ENCODE measurements at places on chromosomes 5 and 9. TPM values are rescaled to one million over a fixed set of nuclear protein-coding genes. Genes with fewer than 3 reads are reported as not detected.

Gene CCIN
- not detected for total RNA-seq

Gene CXCL14
- 1.2 TPM for total RNA-seq

Gene TRIM36
- 2.6 TPM for total RNA-seq

Gene LRRC70
- 0.54 TPM for total RNA-seq

Gene CCDC152
- total RNA-seq = 1.5 TPM

Gene C6
- total RNA-seq = 0.27 TPM

Gene RABEPK
- total RNA-seq = 16.1 TPM

Gene FRRS1L
- 0.30 TPM for total RNA-seq

Gene DPH7
- 65.6 TPM for total RNA-seq

Gene UGT3A1
- total RNA-seq = 0.48 TPM

Gene FAT2
- 0.12 TPM for total RNA-seq

Gene PTGDS
- total RNA-seq = 2.6 TPM

GRCh38 chr9:68548241-68548640 is 7.6 kb upstream of the TMEM252 start:
- no peak overlapping the region for H3K27ac ChIP-seq
- H3K4me3 ChIP-seq = no peak overlapping the region
- H3K36me3 ChIP-seq = no peaks in the 10 kb centered on the region
- no peaks in the 10 kb centered on the region for H3K27me3 ChIP-seq
- DNase-seq = no peak

DNA sequence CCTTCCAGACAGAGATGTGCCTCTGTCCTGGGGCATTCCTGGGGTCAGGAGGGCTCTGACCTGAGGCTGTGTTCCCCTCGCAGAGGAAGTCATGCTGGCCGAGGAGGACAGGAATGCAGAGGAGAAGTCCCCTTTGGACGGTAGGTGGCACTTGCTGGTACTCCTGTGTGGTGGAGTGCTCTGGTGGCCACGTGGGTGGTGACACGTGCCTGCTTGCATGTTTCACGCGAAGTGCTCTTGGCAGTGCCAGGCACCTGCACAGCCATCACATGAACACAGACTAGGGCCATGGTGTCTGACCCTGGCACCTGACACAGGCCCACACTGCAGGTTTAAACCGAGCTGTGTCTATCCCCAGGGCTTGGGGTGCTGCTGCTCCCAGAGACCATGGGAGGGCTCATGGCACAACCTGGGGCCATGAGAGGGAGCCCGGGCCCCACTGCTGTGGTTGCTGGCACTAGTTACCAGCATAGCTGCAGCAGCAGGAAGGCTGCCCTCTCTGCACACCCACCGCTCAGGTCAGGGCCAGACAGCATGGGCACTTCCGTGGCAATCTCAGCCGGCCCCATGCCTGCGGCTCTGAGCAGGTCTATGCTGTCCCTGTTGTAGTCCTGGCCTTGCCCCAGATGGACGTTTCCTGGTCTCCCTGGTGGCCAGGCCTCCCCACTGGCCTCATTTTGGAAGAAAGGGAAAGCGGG is 79.3 kb downstream of the CACNA1B start:
- no peak overlapping the region for H3K4me3 ChIP-seq
- H3K4me1 ChIP-seq = no peaks in the 10 kb centered on the region
- H3K27ac ChIP-seq = no peak overlapping the region
- no peaks in the 10 kb centered on the region for H3K27me3 ChIP-seq
- no peak for DNase-seq

- no peak overlapping the region for H3K27ac ChIP-seq
- H3K4me3 ChIP-seq = no peak overlapping the region
- no peaks in the 10 kb centered on the region for H3K36me3 ChIP-seq
- no peaks in the 10 kb centered on the region for H3K4me1 ChIP-seq
- H3K27me3 ChIP-seq = peaks cover 26% of the 10 kb centered on the region
- no peak for DNase-seq
Observed at GRCh38 chr5:135891268-135891667, 4.4 kb downstream of the IL9 start.

DNA sequence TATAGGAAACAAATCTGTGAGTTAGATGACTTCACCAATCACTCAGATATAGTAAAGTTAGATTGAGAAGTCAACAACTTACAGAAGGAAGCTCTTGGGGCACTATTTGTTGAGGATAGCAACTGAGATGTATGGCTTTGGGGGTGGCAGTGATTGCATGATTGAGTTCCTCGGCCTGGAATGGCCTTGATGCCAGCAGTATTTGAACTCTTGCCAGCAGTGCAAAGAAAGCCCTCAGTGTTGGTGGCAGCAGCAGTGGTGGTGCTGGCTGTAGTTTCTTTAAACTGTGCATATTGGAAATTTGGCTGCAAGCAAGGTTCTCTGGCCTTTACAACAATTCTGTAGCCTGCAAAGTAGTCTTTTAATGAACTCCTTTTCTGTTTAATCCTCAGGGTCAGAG is 41.4 kb upstream of the PJA2 start:
- H3K4me1 ChIP-seq = peaks cover 11% of the 10 kb centered on the region
- H3K36me3 ChIP-seq = no peaks in the 10 kb centered on the region
- H3K27me3 ChIP-seq = no peaks in the 10 kb centered on the region
- no peak for DNase-seq
- no peak overlapping the region for H3K4me3 ChIP-seq

GRCh38 chr5:139711067-139711905 is 63.1 kb downstream of the CXXC5 start:
- DNase-seq = peak; percentile 77
- no peak overlapping the region for H3K27ac ChIP-seq
- peaks cover 22% of the 10 kb centered on the region for H3K4me1 ChIP-seq

DNA sequence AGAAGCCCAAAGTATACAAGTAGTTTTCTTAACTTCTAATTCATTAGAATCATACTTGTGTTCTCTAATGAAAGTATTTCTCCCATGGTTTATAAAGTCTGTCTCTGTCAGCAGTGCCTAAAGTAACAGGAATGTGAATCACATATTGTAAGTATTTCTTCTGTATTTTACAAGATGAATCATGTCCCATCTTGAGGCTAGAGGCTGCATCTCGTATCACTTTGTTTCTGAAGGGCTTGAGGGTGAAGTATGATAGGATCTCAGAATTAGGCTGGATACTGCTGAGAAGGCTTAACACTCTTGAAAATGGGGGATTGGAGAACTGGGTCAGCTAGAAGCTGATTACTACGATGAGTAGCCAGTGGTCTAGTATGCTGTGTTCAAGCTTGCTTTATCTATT is 242.2 kb upstream of the ACTBL2 start:
- H3K27me3 ChIP-seq = no peaks in the 10 kb centered on the region
- no peak overlapping the region for H3K4me3 ChIP-seq
- no peak overlapping the region for H3K27ac ChIP-seq
- H3K4me1 ChIP-seq = no peaks in the 10 kb centered on the region

DNA sequence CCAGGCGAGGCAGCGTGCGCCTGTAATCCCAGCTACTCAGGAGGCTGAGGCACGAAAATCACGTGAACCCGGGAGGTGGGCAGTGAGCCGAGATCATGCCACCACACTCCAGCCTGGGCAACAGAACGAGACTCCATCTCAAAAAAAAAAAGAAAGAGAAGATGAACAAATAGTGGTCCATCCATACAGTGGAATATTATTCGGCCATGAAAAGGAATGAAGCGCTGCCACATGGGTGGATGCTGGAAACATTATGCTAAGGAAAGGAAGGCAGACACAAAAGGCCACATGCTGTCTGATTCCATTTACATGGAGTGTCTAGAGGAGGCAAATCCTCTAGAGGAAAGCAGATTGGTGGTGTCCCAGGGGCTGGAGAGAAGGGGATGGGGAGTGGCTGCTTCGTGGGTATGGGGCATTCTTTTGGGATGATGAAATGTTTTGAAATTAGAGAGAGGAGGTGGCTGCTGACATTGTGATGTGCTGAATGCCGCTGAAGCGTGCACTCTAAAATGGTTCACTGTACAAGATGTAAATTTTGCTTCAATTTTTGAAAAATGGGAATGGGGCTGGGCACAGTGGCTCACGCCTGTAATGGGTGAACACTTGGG is 17.0 kb downstream of the PLPP7 start:
- no peak overlapping the region for H3K4me3 ChIP-seq
- no peaks in the 10 kb centered on the region for H3K36me3 ChIP-seq

GRCh38 chr5:33153831-33154230 is 286.9 kb upstream of the TARS1 start:
- no peaks in the 10 kb centered on the region for H3K36me3 ChIP-seq
- no peak overlapping the region for H3K27ac ChIP-seq
- H3K4me3 ChIP-seq = no peak overlapping the region
- H3K27me3 ChIP-seq = no peaks in the 10 kb centered on the region

- no peaks in the 10 kb centered on the region for H3K36me3 ChIP-seq
- no peak for DNase-seq
- H3K27me3 ChIP-seq = no peaks in the 10 kb centered on the region
- H3K27ac ChIP-seq = no peak overlapping the region
Observed at GRCh38 chr9:1929722-1930244, 85.4 kb upstream of the SMARCA2 start.

GRCh38 chr9:87327575-87328125 is 170.0 kb upstream of the DAPK1 start:
- H3K4me1 ChIP-seq = no peaks in the 10 kb centered on the region
- H3K27me3 ChIP-seq = peaks cover 9% of the 10 kb centered on the region
- DNase-seq = no peak
- H3K27ac ChIP-seq = no peak overlapping the region
- no peaks in the 10 kb centered on the region for H3K36me3 ChIP-seq

GRCh38 chr5:16048132-16048531 is 131.5 kb downstream of the MARCHF11 start:
- no peak for DNase-seq
- H3K27me3 ChIP-seq = no peaks in the 10 kb centered on the region
- H3K4me3 ChIP-seq = no peak overlapping the region
- no peaks in the 10 kb centered on the region for H3K36me3 ChIP-seq
- H3K4me1 ChIP-seq = no peaks in the 10 kb centered on the region

GRCh38 chr5:132886064-132886823 is 12.8 kb downstream of the LEAP2 start:
- peaks cover 71% of the 10 kb centered on the region for H3K36me3 ChIP-seq
- no peak overlapping the region for H3K27ac ChIP-seq
- no peak overlapping the region for H3K4me3 ChIP-seq
- no peaks in the 10 kb centered on the region for H3K27me3 ChIP-seq
- H3K4me1 ChIP-seq = no peaks in the 10 kb centered on the region

- no peak for DNase-seq
- H3K27me3 ChIP-seq = no peaks in the 10 kb centered on the region
- no peaks in the 10 kb centered on the region for H3K36me3 ChIP-seq
- no peak overlapping the region for H3K27ac ChIP-seq
- no peak overlapping the region for H3K4me3 ChIP-seq
Observed at GRCh38 chr5:33275921-33276627, 164.7 kb upstream of the TARS1 start.

DNA sequence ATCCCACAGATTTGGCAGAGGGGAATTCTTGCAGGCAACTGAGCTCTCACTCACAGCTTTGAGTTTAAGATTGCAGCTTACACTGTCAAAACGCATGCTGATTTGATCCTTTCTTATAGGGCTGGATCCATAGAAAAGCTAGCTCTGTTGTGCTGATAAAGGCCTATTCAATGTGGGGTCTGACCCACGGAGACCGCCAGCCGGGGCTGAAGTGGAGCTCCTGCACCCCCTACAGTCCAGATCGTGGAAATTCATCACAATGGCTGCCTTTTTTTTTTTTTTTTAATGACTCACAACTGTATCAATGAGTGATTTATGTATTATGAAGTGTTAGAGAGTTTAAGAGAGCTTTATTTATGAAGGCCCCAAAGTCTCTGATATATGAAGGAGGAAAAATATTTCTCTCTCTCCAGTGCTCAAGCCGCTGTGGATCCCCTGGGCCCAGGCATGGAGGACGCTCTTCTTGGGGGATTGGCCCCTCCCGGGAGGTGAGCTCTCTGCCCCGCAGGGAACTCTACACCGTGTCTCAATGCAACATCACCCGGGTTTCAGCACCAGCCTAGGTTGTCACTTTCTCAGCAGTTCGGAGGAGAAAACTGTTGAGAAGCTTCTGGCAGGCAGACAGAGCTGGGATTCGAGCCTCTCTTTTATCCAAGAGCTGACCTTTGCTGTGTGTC is 700.2 kb downstream of the IRX1 start:
- H3K4me1 ChIP-seq = peaks cover 7% of the 10 kb centered on the region
- no peaks in the 10 kb centered on the region for H3K36me3 ChIP-seq
- peaks cover 19% of the 10 kb centered on the region for H3K27me3 ChIP-seq
- DNase-seq = no peak

DNA sequence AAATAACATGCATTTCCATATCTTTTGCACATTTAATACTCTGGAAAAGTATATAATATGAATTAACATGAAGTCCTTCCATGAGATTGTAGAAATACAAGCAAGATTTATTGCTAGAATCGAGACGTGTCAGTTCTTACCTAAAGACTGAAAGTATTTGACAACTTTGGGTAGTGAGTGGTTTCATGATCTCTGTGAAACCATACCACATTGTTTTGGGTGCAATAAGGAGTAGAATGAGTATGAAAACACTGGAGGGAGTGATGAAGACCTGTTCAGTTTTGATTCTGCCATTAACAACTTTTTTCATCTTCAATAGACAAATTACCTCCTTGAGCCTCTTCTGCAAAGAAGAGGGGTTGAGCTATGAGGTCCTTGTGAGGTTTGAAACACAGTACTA is 133.7 kb downstream of the NUDT12 start:
- no peaks in the 10 kb centered on the region for H3K27me3 ChIP-seq
- no peak overlapping the region for H3K4me3 ChIP-seq
- no peak for DNase-seq
- H3K27ac ChIP-seq = no peak overlapping the region

GRCh38 chr5:5350101-5350500 is 72.4 kb upstream of the ICE1 start:
- no peaks in the 10 kb centered on the region for H3K27me3 ChIP-seq
- no peaks in the 10 kb centered on the region for H3K36me3 ChIP-seq
- H3K4me3 ChIP-seq = no peak overlapping the region
- no peak for DNase-seq
- H3K4me1 ChIP-seq = no peaks in the 10 kb centered on the region

- no peaks in the 10 kb centered on the region for H3K27me3 ChIP-seq
- no peaks in the 10 kb centered on the region for H3K36me3 ChIP-seq
- no peak overlapping the region for H3K27ac ChIP-seq
- no peak for DNase-seq
- H3K4me3 ChIP-seq = no peak overlapping the region
- no peaks in the 10 kb centered on the region for H3K4me1 ChIP-seq
Observed at GRCh38 chr9:135612437-135612836, 26.9 kb downstream of the GLT6D1 start.

DNA sequence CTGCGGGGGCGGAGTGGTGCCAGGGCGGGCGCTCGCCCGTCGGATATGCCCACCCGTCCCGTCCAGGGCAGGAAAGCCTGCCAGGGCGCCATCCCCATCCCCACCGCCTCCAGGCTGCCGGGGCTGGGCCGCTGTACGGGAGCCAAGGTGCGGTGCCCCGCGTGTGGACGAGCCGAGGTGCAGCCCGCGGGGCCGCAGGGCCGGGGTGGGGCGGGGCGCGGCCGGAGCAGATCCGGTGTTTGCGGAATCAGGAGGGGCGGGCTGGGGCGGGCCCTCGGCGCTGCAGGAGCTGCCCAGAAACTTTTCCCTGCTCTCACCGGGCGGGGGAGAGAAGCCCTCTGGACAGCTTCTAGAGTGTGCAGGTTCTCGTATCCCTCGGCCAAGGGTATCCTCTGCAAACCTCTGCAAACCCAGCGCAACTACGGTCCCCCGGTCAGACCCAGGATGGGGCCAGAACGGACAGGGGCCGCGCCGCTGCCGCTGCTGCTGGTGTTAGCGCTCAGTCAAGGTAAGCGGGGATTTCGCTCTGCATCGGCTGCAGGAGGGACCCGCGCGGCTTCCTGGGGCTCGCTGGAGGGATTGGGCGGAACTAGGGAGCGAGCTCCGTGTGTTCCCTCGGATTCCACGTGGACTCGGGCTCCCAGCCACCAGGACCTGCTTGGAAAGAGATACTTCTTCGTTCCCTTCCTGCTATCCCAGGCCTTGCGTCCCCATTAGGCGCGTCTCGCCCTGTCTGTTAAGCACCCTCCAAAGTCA is at the start of gene ITGA2:
Gene ITGA2 (plus strand): TSS at position 328 of the 756 bp plus-strand sequence. CDS start 117 bp downstream, at position 445.
- no peak within 1 kb of the TSS for H3K27ac ChIP-seq
- no peaks in the 10 kb centered on the region for H3K36me3 ChIP-seq
- DNase-seq = peak; percentile 62
- peaks cover 58% of the 10 kb centered on the region for H3K27me3 ChIP-seq
- peaks cover 5% of the 10 kb centered on the region for H3K4me1 ChIP-seq
- H3K4me3 ChIP-seq = peak within 1 kb of the TSS; percentile 36

Measured in cardiac muscle cell (in vitro differentiated cells and primary cell).